ENCODE measurements at places on chromosomes 7 and 10.
A peak's percentile ranks its signal among the peaks of the same experiment; 100 is the strongest.

- no peak for DNase-seq
Observed at GRCh38 chr10:103067956-103068355, 125.1 kb downstream of the NT5C2 start.

GRCh38 chr7:84372712-84373111 lies 178.1 kb upstream of the SEMA3A start:
- no peak for DNase-seq

DNA sequence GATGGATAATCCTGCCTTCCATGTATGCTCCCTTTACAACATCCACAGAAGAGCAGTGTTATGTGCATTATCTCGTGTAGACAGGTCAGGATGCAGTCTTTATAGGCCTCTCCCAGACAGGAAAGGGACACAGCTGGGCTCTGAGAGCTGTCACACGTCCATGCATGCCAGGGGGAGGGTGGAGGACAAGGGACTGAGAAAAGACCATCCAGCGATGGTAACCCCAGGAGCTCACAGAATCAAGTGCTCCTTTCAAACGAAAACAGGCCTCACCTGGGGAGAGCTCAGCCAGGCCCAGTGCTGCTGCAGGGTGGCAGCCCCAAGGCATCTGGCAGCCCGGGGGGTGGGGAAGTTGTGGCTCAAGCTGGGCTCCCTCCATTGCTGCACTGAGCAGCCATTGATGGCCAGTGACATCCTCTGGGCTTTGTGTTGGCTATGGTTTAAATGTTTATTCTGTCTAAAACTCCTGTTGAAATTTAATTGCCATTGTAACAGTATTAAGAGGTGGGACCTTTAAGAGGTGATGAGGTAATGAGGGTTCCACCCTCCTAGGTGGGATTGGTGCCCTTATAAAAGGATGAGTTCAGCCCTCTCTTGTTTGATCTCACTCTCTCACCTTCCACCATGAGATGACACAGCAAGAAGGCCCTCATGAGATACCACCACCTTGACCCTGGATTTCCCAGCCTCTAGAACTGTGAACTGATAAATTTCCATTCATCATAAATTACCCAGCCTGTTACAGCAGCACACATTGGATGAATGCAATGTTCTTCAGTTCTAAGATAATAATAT lies 15.7 kb downstream of the JCAD start:
- DNase-seq, result no peak

DNA sequence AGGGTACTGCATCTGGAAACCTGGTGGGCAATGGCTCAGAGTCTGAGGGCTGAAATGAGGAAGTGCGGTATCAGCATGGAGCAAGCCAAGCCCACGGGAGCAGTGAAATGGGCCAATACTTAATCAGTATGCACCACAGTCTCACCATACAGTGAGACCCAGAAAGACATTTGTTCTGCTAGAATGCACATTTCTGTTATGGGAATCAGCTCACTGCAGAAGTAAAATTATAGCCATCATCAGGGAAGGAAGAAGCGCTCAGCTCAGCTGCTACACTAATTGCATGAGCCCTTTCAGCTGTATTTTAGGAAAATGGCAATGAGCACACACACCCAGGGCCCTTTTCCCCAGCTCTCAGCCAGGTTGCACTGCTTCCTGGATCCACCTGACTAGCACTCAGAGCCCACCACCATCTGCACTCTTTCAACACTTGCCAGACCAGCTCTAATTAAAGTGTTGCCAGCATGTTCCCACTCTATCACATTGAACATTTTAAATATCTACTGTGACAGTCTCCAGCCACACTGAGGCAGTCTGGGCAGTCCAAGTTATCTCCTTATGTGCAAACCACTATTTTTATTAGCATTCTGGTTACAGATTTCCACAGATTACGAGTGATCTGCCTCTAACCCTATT lies 44.2 kb upstream of the PIK3AP1 start:
- no peak for DNase-seq

DNA sequence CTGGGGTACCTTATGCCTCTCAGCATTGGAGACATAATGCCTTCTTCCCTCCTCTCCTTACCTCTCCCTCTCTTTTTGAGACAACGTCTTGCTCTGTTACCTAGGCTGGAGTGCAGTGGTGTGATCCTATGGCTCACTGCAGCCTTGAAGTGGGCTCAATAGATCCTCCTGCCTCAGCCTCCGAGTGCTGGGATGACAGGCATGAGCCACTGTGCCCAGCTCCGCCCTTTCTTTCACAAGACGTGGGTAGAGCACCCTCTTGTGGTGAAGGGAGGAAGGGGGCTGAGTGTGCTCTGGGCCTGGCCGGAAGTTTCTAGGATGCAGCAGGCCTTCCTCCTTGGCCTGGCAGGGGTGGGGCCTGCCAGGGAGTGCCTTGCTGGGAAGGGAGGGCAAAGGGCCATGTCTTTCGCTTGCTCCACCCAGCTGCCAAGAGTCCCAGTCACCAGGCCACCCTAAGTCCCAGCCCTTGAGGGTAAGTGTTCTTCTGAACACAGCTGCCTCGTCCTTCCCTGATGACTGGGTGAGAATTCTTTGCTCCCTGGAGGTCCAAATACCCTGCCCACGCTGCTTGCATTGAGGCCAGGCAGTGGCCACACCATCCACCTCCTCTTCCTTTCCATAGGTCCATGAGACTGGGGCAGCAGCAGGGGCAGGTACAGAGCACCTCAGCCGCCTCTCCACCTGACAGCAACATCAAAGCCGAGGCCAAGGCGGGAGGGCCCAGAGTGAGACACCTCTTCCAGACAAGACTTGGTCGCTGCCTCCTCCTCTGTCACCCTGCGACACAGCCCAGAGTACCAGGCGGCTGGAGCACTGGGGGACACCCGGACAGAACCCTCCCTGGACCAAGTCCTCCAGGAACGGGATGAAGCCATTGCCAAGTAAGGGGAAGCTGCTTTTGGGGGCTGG lies 3.7 kb downstream of the ABHD11 start:
- DNase-seq, result peak; percentile 90

DNA sequence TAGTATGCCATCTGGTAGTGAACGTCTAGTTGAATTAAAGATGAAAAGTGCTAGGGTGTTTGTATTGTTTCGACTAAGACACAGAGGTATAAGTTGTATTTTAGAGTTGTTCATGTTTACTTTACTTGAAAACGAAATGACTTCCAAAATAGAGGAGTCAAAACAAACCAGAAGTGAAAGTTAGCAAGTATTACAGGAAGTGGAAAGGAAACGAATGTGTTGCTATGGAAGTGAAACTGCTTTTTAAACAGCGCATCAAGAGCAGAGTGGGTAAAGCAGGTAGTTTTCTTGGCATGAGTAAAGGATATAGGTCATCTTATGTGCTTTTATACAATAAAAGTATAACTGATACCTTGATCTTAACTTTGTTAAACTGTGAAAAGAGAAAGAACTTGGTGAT lies 20.0 kb upstream of the GALNTL5 start:
- peak; percentile 62 for DNase-seq

- no peak for DNase-seq
Observed at GRCh38 chr7:531777-532176, 12.1 kb upstream of the PDGFA start.

DNA sequence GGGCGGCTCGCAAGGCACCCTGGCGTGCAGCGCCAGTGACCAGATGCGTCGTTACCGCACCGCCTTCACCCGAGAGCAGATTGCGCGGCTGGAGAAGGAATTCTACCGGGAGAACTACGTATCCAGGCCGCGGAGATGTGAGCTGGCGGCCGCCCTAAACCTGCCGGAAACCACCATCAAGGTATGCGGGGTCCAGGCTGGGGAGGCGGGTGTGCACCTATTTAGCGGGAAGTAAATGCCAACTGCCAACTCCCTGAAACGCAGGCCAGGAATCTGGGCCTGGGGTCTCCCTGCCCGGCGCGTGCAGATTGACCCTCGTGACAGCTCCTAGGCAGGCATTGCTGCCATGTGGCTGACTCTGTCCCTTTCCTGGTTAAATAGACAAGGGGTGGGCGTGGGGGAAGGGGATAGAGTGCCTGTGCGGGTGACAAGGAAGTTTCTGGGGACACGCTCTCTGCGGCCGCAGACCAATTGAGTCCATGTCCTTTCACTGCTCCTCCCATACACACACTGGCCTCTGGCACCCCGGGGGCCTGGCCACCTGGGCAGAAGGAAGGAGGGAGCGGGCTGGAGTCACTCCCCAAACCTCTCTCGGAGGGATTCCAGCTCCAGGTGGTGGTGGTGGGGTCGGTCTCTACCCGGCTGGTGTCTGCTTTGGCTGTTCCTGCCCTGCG lies 2.7 kb downstream of the EVX1 start:
- DNase-seq, result no peak

DNA sequence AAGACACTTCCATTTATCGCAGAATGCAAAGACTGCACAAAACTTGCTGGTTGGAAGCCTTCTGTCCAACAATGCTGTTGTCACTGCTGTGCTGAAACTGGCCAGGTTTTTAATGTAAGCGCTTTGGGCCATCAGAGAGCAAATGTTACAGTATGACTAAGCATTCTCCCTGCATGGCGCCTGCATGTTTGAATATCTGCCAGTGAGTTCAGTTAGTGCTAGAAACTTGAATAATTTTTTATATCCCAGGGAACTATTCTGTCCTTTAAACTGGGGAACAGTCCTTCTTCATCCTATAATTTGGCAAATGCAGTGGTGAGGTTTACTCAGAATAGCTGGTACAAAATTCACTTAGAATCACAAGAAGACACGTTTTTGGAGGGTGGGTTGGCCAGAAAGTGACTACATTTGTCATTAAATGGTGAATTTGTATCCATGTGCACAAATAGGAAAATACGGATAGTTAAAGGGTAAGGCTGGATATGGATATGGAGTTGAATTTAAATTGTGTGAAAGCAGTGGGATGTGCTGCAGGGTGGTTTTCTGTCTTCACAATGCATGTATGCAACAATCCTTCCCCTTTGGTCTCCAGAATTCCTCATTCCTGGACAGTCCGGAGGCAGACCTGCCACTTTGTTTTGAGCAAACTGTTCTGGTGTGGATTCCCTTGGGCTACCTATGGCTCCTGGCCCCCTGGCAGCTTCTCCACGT lies 1.7 kb downstream of the ABCC2 start:
- DNase-seq, result no peak

GRCh38 chr10:83908506-83908905 lies 230.8 kb upstream of the GHITM start:
- no peak for DNase-seq

- peak; percentile 48 for DNase-seq
Observed at GRCh38 chr10:110568055-110568735, 700 bp downstream of the SMC3 start.

- DNase-seq, result no peak
Observed at GRCh38 chr10:63120554-63120953, 12.6 kb upstream of the NRBF2 start.

DNA sequence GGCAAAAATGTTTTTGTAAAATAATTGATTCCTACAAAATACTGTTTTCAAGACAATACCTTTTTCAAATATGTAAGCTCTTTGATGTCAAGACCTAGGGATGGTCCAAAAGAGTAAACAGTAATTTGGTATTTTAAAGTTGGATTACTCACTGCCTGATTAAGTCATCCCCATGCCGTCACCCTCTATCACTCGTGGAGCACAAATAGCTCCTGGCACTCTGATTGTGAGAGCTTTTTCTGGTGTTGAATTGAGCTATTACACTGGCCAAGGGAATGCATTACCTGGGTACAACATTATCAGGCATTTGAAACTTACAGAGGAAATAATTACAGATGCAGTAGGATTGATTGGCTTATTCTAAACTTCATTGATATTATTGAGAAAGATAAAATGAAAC lies 231.9 kb upstream of the GRM3 start:
- no peak for DNase-seq

- no peak for DNase-seq
Observed at GRCh38 chr7:110921595-110922151, 169.3 kb upstream of the LRRN3 start.

DNA sequence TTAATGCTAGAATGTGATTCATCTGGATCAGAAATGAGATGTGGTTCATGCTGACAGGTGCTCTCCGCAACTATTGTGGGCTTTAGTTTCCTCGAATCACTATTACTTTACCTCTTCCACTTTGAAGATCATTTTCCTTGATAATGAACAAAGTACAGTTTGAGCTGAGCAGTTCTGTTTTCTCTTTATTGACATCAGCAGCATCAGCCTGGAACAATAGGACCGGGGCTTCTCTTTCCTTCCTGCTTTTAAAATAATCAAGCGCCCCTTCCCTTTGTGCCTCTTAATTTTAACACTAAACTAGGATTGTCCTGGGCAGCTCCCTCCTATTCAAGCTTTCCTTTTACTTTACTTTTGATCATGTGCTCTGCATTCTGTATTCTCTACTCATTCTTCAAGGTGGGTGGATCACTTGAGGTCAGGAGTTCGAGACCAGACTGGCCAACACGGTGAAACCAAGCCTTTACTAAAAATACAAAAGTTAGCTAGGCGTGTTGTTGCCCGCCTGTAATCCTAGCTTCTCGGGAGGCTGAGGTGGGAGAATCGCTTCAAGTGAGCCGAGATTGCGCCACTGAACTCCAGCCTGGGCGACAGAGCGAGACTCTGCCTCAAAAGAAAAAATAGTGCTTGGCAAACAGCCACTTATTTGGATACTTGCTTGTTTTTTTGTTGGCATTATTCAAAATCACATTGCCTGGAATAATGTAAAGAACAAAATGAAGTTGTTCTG lies 67.0 kb upstream of the RHEB start:
- DNase-seq, result no peak
